ENCODE measurements at places on chromosomes 11 and 22.

DNA sequence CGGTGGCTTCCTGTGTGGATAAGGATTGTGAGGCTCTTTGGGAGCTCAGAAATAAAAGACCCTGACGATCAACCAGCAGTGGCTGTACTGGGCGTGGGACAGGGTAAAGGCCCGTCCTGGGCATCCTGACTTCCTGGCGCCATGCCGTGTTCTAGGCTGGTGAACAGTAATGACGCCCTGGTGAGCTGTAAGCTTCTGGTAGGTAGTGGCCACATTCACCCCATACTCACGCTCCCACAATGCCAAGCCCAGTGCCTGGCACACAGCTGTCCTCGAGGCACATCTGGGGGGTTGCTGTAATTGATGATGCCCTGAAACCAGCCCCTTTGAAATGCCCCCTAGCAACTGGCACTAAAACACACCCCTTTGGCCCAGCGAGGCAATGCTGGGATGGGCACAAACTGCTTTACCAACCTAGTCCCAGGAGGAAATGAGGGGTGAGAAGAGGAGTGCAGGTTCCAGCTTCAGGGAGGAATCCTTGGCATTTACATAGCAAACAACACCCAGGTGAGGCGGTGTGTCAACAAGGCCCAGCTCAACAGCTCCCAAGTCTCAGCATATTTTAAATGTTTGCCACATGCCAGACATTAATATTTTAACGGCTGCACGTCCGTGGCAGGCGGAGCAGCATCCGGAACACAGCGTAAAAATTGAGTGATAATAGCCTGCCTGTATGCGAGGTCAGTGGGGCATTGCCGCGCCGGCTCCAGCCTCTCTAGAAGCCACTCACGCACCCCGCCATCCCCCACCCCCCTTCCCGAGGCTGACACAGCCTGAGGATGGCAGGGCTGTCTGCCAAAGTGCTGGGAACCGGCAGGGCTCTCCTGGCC, 79.3 kb downstream of the DSCAML1 start:
- DNase-seq, result no peak

DNA sequence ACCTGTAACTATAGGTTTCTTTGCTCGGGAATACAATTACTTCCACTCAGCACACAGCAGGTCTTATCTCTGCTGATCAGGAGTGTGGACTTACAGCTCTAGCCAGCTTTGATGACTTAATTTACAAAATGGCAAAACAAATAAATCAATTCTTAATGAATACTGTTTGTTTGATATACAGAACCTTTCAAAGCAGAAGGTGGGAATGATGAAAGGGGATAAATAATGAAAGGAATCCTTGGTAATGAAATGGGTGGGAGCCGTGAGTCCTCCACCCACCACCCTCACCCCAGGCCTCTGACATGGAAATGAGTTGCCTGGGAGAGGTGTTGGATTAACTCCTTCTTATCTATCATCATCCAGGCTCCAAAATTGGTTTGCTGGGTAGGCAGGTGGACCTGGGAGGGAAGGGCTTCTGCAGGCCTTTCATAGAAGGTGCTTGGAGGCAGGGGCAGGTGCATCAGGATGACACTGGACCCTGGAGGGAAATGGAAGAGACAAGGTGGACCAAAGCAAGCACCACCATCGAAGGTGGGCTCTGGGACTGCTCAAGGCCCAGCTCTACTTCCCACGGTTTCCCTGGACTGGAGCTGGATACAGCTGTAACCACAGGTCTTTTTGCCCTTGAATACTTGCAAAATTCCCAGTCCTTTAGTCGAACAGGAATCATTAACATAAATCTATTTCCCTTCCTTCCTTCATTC, 23.0 kb downstream of the POU2AF1 start:
- DNase-seq, result no peak

DNA sequence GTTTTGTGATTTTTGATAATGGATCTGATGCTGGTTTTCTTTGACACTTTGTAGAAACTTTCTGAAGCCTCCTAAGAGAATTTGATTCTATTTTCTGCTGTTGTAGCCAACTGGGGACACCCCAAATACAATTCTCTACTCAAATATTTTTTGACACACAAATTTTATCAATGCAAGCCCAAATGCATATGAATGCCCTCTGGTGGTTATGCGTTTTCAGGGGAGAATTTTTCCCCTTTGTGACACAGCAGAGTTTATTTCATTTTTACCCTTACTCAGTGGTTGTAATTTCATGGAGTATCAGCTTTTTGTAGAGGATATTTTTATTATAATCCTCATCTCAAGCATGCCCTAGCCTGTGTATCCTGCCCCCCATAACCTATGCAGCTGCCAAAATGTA, 44.7 kb upstream of the MTMR2 start:
- no peak for DNase-seq

- DNase-seq, result no peak
Measured at GRCh38 chr11:72085621-72086351, 5.1 kb downstream of the LRRC51 start.

GRCh38 chr22:49536571-49537131, 291.0 kb downstream of the BRD1 start:
- no peak for DNase-seq

- no peak for DNase-seq
Measured at GRCh38 chr11:134862587-134863195, 450.6 kb upstream of the B3GAT1 start.

DNA sequence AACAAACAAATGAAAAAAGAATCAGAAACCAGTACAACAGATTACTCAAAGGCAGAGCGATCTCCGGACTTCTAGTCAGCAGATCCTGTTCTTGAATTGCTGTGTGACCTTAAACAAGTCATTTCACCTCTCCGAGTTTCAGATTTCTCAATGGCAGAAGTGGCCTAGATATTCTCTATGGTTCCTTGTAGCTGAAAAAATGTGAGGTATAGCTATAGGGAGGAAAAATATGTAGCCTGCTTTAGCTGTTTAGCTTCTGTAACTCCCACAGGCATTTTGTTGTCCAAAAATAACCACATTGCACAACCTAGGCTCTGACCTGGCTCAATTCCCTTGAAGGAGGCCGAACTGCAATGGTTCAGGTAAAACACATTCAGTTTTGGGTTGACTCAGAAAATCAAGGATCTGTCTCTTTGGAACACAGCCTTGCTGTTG, 100.7 kb downstream of the DBX1 start:
- no peak for DNase-seq

- no peak for DNase-seq
Measured at GRCh38 chr11:78194490-78194889, 5.8 kb downstream of the USP35 start.

DNA sequence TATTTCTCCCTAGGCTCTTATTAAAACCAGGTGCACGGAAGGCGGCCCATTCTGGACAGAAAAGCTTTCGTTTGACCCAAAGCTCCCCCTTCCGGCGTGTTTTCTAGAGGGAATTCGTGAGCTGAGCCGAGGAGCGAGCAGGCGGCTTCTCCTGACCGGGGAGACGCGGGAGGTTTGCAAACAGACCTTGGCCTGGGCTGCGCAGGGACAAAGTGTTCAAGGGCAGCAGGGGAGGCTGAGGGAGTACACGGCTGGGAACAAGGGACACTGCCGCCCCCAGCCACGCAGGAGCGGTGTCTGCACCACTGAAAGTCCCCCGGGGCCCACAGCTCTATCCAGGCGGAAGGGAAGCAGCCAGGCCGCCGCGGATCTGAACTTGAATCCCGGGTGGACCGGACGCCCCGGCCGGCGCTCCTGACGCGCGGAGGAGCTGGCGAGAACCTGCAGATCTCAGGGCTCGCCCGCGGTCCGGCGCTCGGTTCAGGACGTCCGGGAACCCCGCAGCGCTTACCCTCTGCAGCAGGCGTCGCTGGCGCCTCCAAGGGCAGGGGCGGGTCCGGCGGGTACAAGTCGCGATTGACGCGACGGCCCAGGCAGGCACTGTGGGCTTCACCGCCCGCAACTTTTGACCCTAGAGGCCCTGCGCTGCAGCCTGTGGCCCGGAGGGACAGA, 101.9 kb downstream of the WT1 start:
- no peak for DNase-seq

DNA sequence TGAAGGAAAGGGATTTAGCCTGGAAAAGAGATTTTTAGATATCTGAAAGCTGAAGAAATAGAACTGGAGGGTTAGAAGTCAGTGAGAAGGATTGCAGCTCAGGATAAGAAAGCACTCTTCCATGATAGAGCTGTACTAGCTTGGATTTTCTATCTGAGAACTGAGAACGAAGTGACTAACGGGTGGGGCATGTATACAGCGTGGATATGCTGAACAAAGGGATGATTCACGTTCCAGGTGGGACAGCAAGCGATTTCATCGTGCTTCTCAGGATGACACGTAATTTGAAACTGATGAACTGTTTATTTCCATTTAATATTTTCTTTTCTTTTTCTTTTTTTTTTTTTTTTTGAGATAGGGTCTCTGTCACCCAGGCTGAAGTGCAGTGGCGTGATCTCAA, 53.0 kb downstream of the GRAMD1B start:
- DNase-seq, result no peak

- no peak for DNase-seq
Measured at GRCh38 chr11:58639669-58640068, 17.2 kb downstream of the CNTF start.

DNA sequence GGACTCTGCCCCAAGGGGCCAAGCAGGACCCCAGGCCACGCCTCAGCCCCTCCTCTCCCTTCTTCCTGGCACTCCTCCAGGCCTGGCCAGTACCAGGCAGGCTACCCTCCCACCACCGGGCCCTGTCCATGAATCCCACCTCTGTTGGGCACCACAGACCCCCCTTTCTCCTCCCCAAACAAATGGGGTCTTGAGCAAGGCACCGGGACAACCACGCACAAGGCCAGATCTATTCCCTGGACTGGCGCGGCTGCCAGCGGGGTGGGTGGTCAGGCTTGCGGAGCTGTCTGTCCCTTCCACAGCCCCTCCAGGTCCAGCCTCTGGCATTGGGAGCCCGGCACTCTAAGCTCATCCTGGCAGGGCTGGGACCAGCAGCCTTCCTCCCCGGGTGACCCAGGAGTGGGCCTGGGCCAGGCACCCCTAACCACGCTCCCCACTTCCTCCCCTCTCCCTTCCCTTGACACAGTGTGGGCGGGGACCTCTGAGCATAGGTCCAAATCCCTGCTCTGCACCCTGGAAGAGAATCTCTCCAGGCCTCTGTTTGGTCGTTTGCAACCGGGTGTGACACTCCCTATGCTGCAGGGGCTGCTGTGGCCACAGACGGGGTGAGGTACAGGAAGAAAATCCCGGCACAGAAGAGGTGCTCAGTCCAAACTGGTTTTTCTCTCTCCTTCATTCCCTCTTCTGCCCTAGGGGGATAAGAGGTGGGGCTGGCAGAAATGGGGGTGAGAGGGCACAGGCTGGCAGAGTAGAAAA, 14.6 kb downstream of the ELFN2 start:
- no peak for DNase-seq

GRCh38 chr11:2752923-2753322, 53.1 kb upstream of the KCNQ1OT1 start:
- DNase-seq, result no peak

DNA sequence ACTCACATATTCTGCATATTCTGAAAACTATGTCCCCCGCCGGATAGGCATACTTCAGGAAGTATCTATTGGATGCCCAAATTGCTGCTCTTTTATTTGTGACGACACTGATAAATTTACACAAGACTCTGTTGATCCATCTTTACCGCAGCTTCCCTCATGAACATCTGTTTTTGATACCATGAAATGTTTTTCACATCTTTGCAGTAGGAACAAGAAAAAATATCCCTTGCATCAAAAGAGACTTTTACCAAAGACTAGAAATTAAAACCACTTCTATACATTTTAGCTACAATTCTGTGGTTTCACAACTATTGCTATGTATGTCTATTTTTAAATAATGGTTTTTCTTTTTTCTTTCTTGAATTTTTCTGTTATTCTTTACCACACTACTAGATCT, 15.3 kb downstream of the POU2AF2 start:
- DNase-seq, result no peak

DNA sequence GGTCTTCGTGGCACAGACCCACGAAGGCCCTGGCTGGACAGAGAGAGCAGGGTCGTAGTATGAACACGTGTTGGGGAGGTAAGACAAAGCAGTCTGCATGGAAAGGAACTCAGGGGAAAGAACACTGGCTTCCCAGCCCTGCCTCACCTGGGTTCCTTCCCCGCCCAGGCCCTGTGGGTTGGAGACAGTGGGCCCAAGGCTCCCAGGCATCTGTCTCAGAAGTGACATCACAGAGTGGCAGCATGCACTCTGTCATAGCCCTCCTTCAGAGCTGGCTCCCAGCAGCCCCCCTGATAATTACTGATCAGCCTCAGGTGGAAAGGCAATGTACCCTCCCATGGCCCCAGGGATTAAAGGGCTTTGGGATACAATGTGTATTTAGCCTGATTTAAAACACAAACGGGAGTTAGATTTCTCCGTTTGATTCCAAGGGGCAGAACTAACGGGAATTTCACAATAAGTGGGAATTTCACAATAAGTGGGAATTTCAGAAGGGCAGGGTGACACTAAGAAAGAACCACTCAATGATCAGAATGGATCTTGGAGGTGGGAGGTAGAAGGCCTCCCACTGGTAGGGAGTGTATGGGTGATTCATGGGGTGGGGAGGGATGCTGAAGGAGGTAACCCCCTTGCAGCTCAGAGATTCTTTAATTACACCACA, 65.1 kb downstream of the SLC22A12 start:
- DNase-seq, result no peak

- no peak for DNase-seq
Measured at GRCh38 chr22:35624547-35624946, 7.4 kb upstream of the MB start.

DNA sequence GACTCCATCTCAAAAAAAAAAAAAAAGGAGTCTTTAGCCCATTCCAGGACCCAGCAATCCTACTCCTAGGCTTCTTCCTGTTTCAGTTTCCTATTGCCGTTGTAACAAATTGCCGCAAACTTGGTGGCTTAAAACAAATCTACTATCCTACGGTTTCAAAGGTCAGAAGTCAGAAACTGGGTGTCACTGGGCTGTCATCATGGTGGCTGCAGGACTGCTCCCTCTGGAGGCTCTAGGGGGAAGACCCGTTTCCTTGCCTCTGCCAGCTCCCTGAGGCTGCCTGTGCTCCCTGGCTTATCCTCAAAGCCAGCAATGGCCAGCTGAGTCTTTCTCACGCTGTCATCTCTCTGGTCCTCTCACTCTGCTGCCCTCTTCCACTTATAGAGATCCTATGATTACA, 8.7 kb upstream of the DAGLA start:
- DNase-seq, result no peak

GRCh38 chr11:18310800-18311340, 11.1 kb downstream of the HPS5 start:
- DNase-seq, result no peak

DNA sequence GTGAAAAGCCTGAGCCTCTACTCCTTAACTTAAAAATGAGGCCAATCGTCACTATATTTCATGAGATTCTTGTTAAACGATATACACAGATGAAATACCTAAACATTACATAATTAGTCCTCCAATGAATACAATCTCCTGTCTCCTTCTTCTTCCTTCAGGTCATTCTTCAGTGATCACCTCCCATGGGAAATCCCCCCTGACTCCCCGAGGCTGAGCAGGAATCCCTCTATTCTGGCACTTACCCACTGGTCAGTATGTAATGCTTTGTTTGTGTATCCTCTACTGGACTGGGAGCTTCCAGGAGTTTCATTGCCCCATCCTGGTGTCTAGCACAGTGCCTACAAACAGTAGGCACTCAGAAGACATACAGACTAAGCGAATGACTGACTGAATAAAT, 52.3 kb downstream of the RAB38 start:
- DNase-seq, result no peak

GRCh38 chr22:42962295-42963230, 52.4 kb downstream of the PACSIN2 start:
- no peak for DNase-seq

- peak; percentile 80 for DNase-seq
Measured at GRCh38 chr11:74004759-74005615, 3.9 kb downstream of the UCP3 start.
